ENCODE measurements at places on chromosomes 12 and 14.

DNA sequence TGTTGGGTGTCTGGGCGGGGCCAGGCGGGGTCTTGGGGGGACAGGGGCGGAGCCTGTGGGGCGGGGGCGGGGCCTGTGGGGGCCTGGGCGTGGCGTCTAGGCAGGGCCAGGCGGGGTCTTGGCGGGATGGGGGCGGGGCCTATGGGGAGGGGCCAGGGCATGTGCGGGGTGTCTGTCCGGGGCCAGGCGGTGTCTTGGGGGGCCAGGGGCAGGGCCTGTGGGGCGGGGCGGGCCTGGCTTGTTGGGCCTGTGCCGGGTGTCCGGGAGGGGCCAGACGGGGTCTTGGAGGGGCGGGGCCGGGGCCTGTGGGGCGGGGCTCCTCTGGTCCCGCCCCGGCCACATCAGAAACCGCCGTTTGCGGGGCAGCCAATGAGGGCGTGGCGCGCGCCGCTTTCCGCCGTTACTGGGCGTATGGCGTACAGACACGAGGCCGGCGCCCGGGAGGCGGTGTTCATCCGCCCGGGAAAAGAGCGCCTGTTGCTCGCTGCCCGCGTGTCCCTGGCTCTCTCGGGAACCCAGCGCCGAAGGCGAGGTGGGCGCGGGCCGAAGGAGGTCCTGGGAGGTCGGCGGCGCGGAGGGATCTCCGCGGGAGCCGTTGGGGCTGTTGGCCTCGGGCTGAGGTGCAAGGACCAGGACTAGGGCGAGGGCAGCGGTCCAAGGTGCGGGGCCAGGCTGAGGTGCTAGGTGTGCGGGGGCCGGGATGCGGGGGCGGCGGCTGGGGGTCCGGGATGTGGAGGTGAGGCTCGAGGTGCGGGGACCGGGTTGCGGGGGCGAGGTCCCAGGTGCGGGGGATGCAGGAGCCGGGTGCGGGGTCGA, at the start of gene PIWIL1:
PIWIL1 (plus strand) TSS at position 400 of the 816 bp plus-strand sequence. CDS start 4,705 bp downstream, outside the sequence.
- peak; percentile 33 for DNase-seq

- no peak for DNase-seq
These were observed 51.2 kb upstream of the HELB start for GRCh38 chr12:66251049-66251448.

DNA sequence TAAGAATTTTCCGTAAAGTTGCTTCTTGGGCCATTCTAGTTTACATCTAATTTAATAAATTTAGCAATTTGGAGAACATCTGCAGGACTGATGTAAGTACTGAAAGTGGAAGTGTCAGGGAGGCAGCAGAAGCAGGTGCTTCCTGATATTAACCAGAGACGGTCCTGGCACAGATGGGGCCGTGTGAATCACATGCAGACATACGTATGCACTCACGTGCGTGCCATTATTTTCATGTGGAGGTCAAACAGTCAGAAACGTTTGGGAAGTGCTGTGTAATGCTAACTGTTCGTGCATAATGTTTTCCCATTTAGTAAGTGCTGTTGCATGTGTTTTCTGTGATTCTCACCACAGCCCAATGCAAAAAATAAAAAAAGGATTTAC, 87.8 kb upstream of the DYNC1H1 start:
- DNase-seq = no peak

- no peak for DNase-seq
These were observed 59.1 kb downstream of the ISCA2 start for GRCh38 chr14:74552623-74553022.

DNA sequence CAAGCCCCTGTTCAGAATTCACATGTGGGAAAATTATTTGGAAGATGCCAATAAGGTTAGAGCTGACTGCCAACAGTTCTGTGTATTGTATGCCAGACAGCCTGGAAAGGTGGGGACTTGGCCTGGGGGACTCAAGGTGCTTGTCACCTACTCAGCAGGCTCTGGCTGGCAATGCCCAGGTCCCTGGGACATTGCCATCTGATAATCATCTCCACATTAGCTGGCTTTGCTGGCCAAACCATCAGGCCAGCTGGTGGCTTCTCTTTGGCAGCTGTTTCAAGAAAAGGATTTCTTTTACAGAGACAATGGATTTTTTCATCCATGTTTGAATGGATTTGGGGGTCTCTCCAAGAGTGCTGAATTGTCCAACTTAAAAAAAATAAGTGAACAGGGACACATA, 165.2 kb downstream of the BRMS1L start:
- DNase-seq = no peak

DNA sequence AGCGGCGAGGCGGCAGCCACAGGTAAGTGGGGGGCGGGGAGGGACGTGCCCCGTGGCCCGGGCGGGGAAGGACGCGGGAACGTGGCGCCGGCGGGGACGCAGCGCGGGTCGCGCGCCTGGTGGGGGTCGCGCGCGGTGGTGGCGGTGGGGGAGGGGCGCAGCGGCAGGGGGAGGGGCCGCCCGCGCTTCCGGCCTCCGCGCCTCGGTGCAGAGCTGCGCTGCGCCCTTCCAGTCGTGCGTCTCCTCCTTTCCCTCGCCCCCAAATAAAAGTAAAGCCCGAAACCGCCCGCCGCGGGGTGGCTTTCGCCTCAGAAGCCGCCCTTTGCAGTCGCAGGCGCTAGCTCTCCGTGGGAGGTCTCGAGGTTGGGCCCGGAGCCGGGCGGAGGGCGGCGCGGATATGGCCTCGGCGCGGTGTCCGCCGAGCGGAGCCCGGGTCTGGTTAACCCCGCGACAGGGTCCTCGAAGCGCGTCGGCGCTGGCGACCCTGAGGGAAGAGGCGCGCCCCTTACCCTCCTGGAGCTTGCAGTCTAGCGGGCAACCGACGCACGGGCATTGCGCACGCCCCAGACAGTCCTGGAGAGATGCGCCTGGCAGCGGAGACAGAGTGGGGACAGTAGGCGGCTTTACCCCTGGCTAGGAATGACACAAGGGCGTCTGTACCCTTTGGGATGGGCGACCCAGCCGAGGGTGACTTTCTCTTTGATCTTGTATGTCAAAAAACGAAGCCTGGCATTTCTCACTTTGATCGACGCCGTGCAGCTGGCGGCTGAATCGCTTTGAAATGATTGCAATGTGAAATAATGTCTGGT, 589 bp downstream of the ATF1 start:
- DNase-seq = peak; percentile 63

DNA sequence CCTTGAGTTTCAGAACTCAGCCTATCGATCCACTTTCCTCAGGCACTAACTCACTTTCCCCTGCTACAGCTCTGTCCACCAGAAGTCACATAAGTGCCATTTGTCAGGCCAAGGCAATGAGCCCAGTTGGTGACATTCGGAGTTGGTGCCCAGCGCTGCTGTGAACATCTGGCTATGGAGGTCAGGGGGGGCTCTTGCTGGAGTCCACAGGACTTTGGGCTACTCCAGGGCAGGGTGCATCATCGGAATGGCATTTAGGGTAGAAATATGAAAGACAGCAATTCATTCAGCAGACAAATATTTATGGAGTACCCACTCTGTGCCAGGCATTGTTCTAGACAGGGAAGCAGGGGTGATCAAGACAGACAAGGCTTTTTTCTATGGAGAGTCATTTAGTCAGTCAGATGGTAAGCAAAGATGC, 1.5 kb upstream of the PPP1CC start:
- peak; percentile 39 for DNase-seq

GRCh38 chr14:85762526-85762925, 232.6 kb downstream of the FLRT2 start:
- DNase-seq = no peak

DNA sequence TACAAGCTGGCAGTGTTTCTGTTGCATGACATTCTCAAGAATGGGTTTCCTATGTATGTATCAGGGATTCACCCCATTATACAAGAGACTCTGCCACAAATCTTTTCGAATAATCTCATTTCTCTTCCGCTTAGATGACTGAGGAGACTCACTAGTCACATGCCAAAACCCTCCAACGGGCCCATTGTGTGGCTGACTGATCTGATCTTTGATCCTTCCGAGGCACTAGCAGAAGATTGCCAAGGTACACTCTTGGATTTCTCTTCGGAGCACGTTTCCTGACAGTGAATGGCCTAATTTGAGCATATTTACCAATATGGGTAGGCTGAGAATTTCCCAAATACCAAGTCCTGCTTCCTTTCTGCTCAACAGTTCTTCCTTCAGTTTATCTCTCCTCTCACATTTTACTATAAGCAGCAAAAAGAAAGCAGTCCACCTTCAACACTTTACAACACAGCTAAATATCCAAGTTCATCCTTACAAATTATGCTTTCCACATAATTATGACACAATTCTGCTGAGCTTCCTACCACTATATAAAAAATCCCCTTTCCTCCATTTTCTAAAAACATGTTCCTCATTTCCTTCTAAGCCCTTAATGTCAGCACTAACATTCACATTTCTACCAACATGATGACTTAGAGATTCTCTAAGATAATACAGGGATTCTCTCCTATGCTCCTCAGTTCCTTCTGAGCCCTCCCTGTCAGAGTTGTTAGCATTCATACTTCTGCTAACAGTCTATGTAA, 11.0 kb downstream of the PRPH start:
- DNase-seq = no peak

DNA sequence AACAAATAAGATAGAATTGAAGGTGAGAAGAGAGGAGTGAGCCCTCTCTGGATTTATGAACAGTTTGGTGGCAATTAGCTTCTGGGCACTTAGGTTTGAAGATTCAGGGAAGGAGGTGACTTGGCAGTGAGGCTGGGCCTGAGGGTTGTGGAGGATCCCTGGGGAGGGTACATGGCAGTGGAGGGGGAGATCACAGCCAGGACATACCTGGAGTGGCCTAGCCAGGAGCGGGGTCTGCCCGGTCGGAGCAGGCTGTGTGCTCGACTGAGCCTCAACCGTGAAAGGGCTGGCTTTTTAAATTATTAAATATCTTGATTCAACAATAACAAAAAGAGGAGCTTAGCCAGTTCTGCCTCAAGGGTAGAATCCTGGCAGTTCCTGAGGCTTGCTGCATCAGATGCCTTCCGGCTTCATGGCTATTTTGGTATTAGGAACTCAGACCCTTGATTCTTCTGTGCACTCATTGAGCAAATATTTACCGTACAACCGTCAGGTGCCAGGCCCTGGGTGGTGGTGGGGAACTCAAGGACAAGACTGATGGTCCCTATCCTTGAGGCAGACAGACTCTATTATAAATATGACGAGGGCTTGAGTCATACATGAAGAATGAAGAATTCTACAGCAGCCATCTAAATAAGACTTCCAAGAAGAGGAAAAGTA, 73.4 kb downstream of the SPTB start:
- no peak for DNase-seq

DNA sequence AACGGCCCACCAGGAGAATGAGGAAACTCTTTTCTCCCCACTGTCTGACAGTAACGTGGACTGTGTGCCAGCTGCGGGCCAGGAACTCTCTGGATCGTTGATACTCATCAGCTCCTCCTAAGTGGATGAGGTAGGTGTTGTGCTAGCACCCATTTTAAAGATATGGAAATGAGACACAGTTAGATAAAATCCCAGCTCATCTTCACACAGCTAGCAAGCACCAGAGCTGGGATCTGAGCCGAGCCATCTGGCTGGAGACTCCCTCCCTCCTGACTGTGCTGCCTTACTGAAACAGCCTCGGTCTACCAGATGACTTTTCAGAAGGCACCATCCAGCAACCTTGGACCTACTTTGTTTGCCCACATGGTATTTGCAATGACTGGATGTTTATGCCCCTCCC, 49.2 kb downstream of the TMEM132D start:
- no peak for DNase-seq

DNA sequence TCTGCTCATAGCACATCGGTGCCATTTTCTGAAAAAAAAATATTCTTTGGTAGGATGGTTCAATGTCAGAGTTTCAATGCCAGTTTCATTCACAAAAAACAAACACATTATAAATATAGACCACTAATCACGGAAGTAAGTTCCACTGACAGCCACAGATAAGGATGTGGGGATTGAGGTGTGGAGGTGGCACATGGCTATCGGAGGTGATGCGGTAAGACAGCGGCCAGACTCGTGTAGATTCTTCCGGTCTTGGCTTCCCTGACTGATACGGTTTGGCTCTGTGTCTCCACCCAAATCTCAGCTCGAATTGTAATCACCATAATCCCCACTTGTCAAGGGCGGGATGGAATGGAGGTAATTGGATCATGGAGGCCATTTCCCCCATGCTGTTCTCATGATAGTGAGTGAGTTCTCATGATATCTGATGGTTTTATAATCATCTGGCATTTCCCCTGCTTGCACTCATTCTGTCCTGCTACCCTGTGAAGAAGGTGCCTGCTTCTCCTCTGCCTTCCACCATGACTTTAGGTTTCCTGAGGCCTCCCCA, 693.4 kb downstream of the VRK1 start:
- peak; percentile 93 for DNase-seq

DNA sequence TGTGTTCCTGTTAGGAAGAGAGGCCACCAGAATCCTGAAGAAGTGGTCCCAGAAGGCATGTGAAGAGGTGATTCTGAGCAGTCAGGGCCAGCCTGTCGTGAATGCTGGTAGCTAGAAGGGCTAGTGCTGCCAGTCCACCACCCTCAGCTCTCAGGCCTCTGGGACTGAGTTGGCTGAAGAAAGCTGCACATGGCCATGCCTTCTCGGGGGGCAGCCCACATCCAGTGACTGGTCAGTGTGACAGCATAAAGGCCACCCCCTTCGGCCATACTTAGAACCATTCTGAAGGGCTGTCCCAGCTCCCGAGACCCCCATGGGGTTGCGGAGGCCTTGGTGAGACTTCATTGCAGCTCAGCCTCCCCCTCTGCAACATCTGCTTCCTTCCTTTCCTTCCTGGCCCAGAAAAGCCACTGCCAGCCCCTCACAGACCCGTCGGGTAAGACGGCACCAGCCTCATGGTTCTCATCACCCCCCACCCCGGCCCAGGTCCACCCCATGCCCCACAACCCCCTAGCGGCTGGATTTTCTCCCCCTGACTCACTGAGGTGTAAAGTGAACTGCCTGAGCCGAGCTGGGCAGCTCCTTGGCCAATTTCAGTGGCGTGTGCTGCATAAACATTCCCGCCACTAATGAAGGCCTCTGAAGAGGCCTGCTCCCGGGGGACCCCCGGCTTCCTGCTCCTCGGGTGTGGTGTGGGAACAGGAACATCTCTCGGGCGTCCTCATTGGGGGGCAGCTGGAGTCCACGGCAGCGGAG, 49.5 kb upstream of the DIO3 start:
- no peak for DNase-seq

GRCh38 chr12:96392397-96392796, 7.8 kb downstream of the CDK17 start:
- no peak for DNase-seq

DNA sequence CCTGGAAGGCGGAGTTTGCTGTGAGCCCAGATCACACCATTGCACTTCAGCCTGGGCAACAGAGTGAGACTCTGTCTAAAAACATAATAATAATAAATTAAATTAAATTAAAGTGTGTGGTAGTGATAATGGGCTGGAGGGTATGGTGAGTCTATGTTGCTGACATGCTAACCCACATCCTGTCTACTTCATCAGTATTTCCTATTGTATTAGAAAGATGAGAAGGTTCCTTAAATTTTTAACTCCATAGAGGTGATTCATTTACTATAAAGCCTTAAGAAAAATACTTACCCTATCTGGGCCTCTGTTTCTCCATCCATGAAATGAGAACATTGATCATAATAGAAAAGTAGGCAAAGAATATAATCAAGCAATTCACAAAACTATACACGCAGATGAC, 280.5 kb downstream of the FBXL14 start:
- DNase-seq = no peak

GRCh38 chr12:46406352-46407027, 33.9 kb upstream of the SLC38A2 start:
- DNase-seq = no peak

- no peak for DNase-seq
These were observed 496.0 kb downstream of the SLC6A15 start for GRCh38 chr12:84416626-84417025.

GRCh38 chr14:22448035-22448904, 140.8 kb downstream of the DAD1 start:
- DNase-seq = no peak
